ENCODE measurements at places on chromosomes 7 and 10.

- DNase-seq, result no peak
These were observed 14.8 kb downstream of the OGDH start for GRCh38 chr7:44621034-44621749.

DNA sequence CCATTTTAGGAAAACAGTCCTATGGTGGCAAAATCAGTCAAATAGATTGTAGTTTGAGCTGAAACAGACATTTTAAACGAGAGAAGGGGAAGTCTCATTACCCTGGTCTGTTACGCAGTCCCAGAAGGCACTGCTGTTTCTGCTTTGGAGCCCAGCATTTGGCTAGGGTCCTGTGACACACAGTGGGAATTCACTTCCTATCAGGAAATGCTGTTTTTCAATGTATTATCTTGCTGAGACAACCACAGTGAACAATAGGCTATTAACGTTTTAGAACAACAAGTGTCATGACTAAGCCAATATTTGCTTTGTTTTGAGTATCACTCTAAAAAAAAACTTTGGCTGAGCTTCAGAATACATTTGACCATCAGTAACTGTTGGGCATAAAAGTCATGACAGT lies 74.1 kb downstream of the ADD3 start:
- DNase-seq, result no peak

DNA sequence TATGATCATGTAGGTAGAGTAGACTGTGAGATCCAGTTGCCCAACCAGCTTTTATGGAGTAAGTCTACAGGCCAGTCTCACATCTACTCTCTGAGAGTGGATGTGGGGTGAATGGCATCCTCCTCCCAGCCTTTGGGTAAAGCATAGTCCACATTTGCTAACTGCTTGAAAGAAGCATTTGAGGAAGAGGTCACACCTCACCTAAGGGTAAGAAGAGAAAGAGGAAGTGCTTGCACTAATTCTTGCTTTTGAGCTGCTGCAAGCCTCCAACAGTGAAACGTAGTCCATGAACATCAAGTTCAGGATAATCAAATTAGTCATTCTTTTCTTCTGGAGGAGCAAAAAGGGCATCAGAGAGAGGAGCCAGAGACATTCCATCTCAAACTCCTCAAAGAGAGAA lies 93.9 kb upstream of the AGR3 start:
- no peak for DNase-seq

DNA sequence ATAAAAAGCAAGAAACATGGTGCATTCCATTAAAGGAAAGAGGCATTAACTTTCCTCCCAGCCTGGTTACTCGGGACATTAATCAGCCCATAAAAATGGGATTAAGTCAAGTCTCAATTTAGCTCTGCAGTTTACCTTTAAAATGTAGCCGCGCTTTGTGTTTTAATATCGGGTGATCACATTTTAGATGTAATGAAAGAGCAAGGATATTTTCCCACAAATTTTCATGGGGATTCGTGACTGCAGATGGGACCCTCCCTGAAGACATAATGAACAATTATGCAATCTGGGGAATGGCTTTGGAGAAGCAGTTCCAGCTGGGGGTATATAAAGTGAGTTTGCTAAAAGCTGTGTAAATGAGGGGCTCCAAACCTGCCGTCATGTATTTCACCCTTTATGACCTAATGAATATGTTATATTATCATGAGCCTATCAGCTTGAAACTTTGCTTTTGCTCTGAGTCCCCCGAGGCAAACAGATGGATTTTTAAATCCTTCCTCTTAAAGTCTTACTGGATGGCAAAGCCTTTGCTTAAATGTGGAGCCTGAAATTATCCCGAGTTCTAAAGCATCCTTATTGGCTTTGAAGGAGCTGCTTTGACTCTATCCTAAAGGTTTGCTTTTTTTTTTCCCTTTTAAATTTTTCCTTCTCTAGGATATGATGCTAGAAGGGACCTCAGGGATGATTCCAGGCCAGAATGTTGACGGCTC lies 31.8 kb downstream of the BAMBI start:
- no peak for DNase-seq

- DNase-seq, result no peak
These were observed 274.9 kb upstream of the GALNT17 start for GRCh38 chr7:70856901-70857630.

GRCh38 chr7:73577627-73578341 lies 595 bp downstream of the TBL2 start:
- DNase-seq, result no peak

DNA sequence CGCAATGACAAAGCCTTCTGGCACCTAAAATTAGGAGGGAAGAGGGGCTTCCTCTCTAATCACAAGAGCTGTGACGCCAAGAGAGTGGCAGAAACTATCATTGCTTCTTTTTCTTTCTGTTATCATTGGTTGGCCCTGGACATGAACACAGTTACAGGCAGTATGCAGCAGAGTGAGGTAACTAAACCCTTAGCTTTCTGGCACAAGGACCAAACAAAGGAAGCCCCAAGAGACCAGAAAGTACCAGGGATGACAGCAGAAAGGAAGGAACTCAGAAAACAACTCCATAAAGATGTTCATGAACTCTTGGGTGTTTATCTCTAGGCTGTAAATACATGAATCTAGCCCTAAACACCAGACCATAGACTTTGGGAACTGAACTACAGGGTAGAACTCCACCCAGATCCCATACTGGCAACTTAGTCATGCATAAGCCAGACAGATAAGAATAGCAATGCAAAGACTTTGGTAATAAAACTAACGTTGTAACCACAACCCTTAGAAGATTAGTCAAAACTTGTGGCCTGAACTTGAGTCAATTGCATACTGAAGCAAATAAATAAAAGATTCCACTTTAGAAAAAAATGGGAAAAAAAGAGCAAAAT lies 195.7 kb upstream of the PTN start:
- peak; percentile 73 for DNase-seq

GRCh38 chr10:62341419-62341818 lies 32.8 kb upstream of the ZNF365 start:
- DNase-seq, result no peak

GRCh38 chr7:107924841-107925504 lies 34.0 kb downstream of the DLD start:
- no peak for DNase-seq

- no peak for DNase-seq
These were observed 39.9 kb downstream of the CALML3 start for GRCh38 chr10:5564537-5565204.

DNA sequence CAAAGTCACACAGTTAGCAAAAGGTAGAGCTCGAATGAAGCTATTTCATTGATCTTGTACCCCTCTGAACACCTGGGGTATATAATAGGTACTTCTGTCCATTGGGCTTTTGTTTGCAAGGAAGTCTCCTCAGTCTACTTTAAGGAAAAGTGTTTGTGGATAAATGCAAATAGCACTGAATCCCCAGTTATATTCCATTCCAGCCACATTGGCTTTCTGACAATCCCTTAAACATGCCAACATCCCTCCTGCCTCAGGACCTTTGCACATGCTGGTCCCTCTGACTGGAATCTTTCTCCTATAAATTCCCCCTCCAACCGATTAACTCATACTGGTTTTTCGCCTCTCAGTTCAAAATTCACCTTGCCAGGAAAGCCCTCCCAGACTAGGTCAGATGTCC lies 17.1 kb downstream of the DUSP5 start:
- DNase-seq, result no peak

DNA sequence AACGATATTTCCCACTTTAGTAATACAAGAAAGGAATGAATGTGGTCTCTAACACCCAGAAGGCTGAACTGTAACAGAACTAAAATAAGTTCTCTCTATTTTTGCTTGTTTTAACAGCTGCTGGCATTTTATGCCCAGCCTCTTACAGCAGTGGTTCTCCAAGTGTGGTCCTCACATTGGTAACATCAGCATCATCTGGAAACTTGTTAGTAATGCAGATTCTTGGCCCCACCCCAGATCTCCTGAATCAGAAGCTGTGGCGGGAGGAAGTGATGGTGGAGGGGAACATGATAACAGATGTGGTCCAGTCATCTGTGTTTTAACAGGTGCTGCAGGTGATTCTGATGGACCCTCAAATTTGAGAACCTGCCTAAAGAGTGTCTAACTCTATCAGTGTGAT lies 170.1 kb downstream of the TMEM26 start:
- DNase-seq, result no peak

- DNase-seq, result no peak
These were observed 4.6 kb upstream of the SCIN start for GRCh38 chr7:12565873-12566272.

DNA sequence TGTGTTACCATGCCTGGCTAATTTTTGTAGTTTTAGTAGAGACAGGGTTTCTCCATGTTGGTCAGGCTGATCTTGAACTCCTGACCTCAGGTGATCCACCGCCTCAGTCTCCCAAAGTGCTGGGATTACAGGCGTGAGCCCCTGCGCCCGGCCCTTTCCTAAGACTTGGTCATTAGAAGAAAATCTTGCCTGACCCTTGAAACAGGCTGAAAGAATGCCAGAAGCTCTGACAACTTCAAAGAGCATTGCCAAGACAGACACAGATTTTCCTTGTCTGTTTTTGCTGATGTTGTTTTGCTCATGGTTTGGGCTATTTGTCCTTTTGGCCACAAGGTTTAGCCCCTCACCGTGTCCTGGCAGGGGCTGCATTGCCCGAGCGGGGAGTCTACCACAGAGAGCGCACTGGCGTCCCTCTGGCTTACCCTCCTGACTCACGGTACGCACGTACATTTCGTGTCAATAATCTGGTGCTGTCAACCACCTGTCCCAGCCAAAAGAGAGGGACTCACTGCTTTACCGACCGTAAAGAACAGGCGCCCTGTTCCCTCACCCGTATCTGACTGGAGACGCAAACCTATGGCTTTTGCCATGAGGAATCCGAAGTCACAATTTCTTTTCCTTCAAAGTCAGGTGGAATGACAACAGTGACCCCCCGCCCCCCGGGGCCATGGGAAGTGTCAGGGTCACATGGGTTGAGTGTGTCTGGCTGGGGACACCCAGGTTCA lies 10.1 kb upstream of the INPP5A start:
- no peak for DNase-seq

DNA sequence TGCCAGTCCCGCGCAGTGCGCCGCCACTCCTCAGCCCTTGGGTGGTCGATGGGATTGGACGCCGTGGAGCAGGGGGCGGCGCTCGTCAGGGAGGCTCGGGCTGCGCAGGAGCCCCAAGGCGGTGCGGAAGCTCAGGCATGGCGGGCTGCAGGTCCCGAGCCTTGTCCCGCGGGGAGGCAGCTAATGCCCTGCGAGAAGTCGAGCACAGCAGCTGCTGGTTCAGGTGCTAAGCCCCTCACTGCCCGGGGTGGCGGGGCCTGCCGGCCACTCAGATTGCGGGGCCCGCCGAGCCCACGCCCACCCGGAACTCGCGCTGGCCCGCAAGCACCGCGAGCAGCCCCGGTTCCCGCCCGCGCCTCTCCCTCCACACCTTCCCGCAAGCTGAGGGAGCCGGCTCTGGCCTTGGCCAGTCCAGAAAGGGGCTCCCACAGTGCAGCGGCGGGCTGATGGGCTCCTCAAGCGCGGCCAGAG lies 14.4 kb upstream of the WASL start:
- no peak for DNase-seq

DNA sequence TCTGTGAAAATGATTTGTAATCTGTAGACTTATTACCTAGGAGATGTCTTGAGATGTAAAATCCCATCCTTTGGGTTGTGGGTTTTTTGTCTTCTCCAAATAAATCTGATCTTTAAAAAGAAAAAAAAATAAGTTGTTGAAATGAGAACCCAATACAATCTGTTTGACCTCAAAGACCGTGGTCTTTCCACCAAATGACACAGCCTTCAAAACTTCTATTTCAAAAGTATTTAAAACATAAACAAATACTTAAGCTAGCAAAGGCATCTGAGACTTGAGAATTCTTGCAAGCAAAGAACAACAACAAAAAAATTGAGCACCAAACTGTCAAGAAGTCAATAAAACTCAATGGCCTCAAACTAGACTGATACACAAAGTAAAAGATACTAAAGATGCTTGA lies 67.9 kb upstream of the HECW1 start:
- no peak for DNase-seq

Data from AG04450 (cell line).